Activated naive CD4-positive, alpha-beta T cell treated with anti-CD3 and anti-CD28 coated beads for 36 hours (primary cell): ENCODE measurements at places on chromosomes 6 and 20. TPM values are rescaled to one million over a fixed set of nuclear protein-coding genes. Genes with fewer than 3 reads are reported as not detected.
A peak's percentile ranks its signal among the peaks of the same experiment; 100 is the strongest.

LY86 gene
- total RNA-seq = 2.0 TPM

DNA sequence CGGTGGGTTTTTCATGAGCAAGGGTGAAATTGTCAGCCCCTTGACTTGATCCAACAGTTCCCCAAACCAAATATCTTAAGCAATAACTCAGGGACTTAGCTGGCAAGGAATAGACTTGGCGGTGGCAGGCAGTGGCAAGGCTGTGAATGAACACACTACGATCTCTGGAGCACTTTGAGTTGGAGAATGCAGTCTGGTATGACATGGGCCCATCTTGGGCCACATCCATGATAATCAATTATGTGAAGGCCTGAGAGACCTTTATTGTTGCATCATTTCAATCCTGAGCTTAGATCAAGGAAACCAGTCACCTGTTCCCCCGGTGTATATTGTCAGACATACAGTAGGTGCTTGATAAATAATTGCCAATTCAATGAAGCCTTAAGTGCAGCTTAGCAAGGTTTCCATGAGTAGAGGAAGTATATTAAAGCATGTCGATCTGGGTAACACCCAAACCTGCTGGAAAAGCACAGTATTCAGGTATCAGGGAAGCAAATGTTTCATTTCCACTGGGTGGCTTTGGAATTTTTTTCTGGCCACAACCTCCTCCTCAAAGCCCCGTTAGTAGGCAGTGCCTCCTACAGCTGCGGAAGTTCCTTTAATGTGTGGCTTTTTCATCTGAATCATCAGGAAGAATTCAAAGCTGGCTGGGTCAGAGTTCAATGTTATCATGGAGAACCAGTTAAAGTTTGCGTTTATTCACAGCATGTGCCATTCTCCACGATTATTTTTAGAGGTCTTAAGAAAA, 10.2 kb downstream of the CASS4 start:
- no peak for DNase-seq

DNA sequence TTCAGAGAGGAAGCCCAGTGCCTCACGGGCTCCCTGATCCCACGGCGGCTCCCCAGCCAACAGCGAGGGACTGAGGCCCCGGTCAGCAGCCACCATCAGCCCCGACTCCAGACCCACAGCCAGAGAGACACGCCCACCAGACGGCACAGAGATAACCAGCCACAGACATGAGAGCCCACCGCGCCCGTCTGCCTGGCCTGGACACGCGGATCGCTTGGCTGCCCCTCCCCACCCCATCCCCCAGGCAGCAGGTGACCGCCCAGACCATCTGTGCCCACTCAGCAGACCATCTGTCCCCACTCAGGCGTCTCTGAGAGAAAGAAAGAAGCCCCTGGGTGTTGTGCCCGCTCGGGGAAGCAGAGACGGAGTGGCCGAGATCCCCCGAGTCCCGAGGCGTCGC, 55.5 kb upstream of the CHRNA4 start:
- DNase-seq = no peak

- DNase-seq = no peak
Observed at GRCh38 chr6:35454391-35455110, 2.4 kb downstream of the FANCE start.

DNA sequence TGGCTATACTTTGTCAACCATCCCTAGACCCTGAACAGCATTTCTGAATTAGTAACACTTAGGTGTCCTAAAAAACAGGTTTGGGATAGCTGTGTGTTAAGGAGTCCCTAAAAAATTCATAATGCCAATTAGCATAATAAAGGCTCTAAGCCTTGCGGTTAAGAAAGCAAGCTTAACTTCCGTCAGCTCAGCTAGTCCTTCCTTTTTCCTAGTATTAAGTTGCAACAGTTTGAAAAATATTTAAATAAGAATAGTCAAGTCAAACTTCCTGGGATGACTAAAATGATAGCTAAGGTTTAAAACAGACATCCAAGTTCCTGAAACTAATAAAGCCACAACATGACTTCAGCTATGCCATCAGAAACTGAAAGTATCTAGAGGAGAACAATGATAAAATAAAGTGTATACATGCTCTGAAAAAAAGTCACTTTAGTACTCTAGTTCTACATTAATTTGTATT, 3.5 kb downstream of the AKIRIN2 start:
- DNase-seq = no peak

DNA sequence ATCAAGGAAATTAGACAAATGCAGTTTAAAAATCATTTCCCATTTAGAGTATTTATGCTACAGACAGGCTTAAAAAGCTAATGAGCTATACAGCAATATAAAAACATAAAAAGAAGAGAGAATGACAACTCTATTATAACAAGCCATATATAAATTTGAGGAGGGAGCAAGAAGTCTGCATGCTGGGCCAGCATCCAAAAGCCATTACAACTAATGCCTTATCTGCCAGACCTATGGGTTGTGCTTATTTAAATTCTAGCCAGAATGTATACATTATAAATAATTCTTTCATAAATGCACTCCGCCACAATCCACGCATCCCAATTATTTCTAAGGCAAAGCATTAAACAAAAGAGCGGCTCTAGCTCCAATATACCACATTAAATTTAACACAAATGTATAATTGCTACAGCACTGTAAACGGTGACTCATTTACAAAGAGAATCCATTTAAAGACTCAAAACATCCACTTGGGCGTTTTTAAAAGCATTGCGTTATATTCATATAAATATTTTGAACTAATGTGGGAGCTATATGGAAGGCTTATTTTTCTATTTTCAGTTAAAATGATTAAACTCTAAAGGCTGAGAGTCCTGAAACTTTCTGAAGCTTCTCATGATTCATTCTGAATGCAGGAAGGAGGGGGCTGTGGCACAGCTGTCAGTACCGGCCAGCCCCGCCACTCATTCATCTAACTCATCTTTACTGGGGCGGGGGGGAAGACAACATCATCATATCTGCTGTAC, 37.7 kb upstream of the RAB22A start:
- peak; percentile 78 for DNase-seq

DNA sequence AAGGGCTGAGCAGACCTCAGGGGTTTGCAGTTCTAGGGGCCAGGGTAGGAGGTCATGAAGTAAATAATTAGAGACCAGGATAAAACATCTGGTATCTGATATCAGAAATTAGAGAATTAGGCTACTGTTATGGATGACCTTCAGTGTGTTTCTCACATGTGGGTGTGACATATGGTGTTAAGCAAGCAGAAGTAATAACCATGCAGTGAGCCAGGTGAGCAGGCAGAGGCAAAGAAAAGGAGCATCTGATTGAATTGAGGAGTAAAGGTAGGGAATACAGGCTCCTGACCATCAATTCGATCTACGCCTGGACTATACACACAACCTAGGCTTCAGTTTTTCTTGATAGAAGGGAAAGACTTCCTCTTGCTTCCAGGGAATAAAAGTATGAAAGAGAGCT, 34.7 kb upstream of the MAP3K7 start:
- DNase-seq = no peak

- no peak for DNase-seq
Observed at GRCh38 chr20:63055575-63056235, 48.9 kb upstream of the BHLHE23 start.

MEP1A gene
- total RNA-seq = not detected

- DNase-seq = no peak
Observed at GRCh38 chr6:67897998-67898607, 737.0 kb upstream of the ADGRB3 start.

SRMS gene
- total RNA-seq = not detected

KIZ gene
- total RNA-seq = 11.3 TPM

- peak; percentile 30 for DNase-seq
Observed at GRCh38 chr6:136921936-136922684, at the start of gene SLC35D3. Gene SLC35D3, plus strand, starts transcription at chr6:136922301. Its CDS starts 128 bp downstream, at chr6:136922429.

DNA sequence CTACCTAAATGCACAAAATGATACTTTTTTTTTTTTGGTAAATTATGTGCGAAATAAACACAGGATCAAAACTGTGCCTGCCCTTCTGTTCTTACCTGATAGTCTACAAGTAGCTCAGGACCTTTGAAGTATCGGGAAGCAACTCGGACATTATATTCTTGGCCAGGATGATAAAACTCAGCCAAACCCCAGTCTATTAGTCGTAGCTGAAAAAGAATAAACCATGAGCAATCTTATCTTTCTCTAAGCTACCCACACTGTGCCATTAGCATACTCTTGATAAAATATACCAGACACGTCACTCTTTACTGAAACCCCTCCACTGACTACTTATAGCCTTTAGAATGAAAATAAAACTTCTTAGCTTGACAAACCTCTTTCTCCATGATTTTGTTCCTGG, 29.8 kb upstream of the TBC1D20 start:
- DNase-seq = no peak

DNA sequence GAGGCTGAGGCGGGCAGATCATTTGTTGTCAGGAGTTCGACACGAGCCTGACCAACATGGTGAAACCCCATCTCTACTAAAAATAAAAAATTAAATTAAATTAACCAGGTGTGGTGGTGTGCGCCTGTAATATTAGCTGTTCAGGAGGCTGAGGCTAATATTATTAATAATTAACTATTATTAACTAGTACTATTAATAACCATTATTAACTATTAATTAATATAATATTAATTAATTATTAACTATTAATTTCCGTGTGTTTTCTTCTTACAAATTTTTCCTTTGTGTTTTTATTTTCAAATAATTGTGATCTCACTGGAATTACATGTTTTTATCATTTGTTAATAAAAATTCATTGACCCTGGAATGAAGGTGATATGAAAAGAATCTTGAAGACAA, 557.4 kb upstream of the ADGRB3 start:
- DNase-seq = no peak

BFSP1 gene
- 0.19 TPM for total RNA-seq

CCN5 gene
- not detected for total RNA-seq

DNA sequence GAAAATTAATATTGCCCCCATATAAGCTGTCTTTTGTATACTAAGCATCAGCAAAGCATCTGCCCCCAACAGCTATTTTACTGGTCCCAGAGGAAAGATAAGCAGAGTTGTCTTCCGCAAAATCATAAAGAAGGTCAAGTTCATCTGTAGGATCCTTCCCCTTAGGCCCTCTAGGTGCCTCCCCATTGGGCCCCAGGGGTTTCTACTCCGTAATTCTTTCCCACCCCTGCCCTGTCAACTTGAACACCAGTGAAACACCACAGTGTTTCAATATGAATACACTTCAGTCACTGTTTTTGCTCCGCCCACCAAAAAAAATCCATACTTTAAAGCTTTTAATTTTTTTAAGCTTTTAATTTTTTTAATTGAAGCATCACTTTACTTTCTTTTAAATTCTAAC, 159.2 kb downstream of the ATXN1 start:
- peak; percentile 73 for DNase-seq

NOX3 gene
- total RNA-seq = not detected

DNA sequence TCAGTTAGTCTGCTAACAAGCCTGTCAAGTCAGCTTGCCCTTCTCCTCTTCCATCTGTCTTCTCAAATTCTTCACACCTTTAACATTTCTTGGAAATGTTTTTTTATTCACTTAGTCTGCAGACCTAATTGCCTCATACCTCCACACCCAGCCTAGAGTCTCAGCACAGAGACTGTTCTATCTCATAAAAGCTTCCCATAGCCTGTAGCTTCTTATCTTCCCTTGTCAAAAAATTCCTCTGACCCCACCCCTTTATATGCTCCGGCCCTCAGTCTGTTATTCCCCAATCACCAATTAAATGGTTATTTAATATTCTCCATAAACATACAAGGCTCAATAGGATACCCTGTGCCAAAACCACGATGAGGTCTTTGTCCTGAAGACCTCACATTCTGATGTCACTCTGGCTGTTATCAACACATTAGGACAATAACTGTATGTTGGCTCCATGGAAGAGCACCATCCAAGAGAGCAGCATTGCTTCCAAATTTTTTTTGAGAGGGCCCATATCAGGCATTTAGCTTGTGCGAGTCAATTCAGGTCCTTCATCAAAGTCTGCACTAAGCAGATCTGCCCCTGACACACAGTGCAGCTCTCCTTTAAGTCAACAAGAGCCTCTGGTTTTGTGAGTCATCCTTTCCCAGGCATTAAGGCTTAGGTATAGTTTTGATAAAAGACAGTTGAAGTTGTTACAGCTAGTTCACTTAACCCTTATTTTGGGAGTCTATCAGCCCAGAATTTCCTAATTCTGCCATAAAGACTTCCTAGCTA, 83.2 kb upstream of the TBX18 start:
- DNase-seq = no peak

GRCh38 chr20:20188647-20189046, 136.3 kb downstream of the CFAP61 start:
- no peak for DNase-seq

GRCh38 chr6:18044108-18044783, 56.8 kb upstream of the KIF13A start:
- no peak for DNase-seq

GSTA1 gene
- total RNA-seq = not detected

DNA sequence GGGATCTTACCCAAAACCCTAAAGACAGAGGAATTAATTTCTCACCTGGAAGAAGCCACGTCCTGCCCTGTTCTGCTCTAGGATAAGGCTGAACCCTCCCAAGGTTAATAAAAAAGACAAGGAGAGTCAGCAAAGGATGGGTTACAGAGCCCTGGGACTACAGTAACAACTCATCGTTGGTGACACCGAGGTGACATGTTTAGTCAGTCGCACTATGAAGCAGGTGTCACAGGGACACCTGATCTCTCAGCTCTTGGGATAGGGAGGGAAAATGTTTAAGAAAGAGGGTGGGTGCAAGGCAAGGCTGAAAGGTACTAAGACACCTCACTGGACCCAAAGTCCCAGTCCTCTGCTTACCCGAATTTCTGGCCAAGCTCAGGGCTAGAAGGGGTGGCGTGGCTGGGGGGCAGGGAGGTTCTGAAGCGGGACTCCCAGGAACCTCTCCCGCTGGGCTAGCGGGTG, 562 bp downstream of the MOCS1 start:
- peak; percentile 51 for DNase-seq

DNA sequence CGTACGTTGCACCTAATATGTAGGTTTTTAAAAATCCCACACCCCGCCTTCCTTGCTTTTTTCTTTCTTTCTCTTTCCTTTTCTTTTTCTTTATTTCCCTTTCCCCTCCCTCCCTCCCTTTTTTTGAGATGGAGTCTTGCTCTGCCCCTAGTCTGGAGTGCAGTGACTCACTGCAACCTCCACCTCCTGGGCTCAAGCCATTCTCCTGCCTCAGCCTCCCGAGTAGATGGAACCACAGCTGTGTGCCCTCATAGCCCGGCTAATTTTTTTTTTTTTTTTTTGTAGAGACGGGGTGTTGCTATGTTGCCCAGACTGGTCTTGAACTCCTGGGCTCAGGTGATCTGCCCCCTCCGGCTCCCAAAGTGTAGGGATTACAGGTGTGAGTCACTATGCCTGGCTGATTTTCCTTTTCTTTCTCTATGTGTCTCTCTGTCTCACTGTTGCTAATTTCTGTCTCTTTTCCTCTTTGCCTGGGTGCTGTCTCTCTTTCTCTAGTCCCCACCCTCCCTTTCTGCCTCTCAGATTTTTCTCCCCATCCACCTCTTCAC, 61.2 kb downstream of the SRC start:
- no peak for DNase-seq

DNA sequence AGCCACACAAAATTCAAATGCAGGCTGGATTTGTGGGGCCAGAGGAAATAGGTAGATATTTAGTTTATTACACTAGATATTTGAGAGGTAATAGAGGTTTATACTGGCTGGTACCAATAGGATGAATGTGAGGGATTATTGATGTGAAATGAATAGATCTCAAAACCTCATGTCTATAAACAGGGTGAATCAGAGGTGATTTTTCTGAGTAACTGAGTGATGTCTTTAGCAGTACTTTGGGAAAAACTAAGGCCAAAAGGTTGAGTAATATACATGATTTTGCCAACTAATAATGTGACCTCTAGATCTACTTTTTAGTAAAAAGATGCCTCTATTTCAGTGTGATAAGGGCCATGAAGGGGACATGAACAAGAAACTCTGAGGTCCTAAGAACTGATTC, 86.8 kb downstream of the HAO1 start:
- no peak for DNase-seq

KCNQ2 gene
- total RNA-seq = not detected

GRCh38 chr6:150874179-150874578, 8.7 kb downstream of the MTHFD1L start:
- DNase-seq = no peak

COL20A1 gene
- 0.05 TPM for total RNA-seq
